ENCODE measurements at places on chromosomes 16 and 17. TPM values are rescaled to one million over a fixed set of nuclear protein-coding genes. Genes with fewer than 3 reads are reported as not detected.

SRCIN1 gene
- total RNA-seq, result 2.9 TPM

CA7 gene
- not detected for total RNA-seq

INTS2 gene
- 13.3 TPM for total RNA-seq

EXOC3L1 gene
- not detected for total RNA-seq

WDR45B gene
- total RNA-seq, result 94.5 TPM

SLC6A2 gene
- not detected for total RNA-seq

C17orf78 gene
- total RNA-seq, result not detected

ELMO3 gene
- 1.4 TPM for total RNA-seq

SPATA22 gene
- not detected for total RNA-seq

LLGL2 gene
- 25.5 TPM for total RNA-seq

ASPSCR1 gene
- 29.2 TPM for total RNA-seq

CCL13 gene
- total RNA-seq, result not detected
